Fibroblast of villous mesenchyme (primary cell): ENCODE measurements at places on chromosomes 1 and 21.
A peak's percentile ranks its signal among the peaks of the same experiment; 100 is the strongest.

DNA sequence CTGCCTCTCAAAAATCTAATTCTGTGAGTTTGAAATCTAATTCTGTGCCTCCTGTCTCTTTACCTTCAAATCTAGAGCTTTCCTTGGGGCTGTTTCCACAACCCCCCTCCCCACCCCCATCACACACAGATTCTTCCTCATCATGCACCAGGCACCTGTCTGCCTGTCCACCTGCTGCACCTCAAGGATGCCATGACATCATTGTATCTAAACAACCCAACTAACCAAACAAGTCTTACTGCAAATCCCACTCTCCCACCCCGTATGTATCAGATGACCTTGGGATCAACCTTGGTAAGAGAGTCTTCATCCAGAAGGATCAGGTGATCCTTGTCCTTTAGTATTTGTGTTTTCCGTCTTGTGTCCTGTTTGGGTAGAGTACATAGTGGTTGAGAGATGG, 102.7 kb upstream of the SIM2 start:
- no peak for DNase-seq

- DNase-seq = peak; percentile 61
Measured at GRCh38 chr1:17419626-17420328, 19.7 kb downstream of the RCC2 start.

- peak; percentile 14 for DNase-seq
Measured at GRCh38 chr1:244012202-244012601, 38.9 kb upstream of the ZBTB18 start.

DNA sequence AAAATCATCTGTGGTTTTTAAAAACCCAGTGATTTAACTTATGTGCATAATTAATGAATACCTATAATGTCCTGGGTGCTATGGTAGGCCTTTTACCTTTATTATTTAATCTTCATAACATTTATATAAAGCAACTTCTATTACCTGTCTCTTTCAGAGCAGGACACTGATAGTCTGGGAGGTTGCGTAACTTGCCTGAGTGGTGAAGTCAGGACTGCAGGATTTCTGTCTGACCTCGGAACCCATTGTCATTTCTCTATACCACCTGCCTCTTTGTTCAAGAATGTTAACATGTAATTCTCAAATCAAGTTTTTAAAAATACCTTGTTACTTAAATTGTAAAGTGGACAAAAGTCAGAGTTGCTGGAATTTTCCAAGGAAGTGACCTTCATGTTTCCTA, 41.0 kb upstream of the BACH1 start:
- no peak for DNase-seq

DNA sequence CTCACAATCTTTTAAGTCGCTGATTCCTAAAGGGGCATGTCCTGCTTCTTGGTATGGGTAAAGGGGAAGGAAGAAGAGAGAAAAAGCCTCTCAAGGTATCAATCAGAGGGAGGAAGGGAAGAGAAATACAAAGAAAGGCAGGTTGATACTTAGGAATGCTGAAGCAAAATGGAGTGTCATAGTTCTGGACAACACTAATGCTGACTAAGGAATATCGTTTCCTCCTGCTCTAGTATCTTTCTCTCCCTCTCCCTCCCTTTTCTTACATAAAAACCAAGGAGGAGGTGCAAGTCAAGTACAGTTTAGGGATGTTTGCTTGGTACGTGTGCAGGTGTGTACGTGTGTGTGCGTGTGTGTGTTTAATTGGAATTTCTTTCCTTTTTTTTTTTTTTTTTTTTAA, 44.9 kb upstream of the IL12RB2 start:
- no peak for DNase-seq
